T47D (cell line): ENCODE measurements at places on chromosomes 11 and 22.

DNA sequence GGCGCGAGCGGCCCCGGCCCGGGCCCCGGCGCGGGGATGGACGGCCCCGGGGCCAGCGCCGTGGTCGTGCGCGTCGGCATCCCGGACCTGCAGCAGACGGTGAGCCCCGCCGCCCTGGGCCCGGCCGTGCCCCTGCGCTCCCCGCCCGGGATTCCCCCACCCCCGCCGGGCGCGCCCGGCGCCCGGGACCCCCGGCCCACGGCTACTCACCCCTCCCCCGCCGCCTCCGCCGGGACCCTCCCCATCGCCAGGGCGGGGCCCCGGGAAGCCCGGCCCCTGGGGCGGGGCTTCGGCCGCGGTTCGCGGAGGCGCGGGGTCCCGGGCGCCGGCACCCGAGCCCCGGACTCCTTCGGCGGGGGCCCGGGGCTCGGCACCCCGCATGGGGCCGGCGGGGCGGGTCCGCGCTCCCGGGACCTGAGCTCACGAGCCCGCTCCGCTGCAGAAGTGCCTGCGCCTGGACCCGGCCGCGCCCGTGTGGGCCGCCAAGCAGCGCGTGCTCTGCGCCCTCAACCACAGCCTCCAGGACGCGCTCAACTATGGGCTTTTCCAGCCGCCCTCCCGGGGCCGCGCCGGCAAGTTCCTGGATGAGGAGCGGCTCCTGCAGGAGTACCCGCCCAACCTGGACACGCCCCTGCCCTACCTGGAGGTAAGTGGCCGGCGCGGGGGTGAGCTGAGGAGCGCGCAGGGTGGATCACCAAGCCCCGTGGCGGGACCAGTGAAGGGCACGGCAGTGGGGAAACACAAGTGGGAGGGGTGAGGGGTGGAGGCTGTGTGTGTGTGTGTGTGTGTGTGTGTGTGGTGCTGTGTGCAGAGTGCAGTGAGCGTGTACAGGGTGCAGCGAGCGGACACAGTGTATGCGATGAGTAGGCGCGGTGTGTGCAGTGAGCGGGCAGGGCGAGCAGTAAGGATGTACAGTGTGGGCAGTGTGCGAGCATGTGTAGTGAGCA lies 2.3 kb downstream of the SHANK3 start:
- DNase-seq = peak; percentile 73

- DNase-seq = no peak
These were observed 811 bp downstream of the LRRC4C start for GRCh38 chr11:41458641-41459040.

GRCh38 chr22:22397292-22397870 lies 111.2 kb downstream of the ZNF280B start:
- peak; percentile 74 for DNase-seq

- DNase-seq = no peak
These were observed 49.3 kb downstream of the FBLN1 start for GRCh38 chr22:45552017-45552411.

DNA sequence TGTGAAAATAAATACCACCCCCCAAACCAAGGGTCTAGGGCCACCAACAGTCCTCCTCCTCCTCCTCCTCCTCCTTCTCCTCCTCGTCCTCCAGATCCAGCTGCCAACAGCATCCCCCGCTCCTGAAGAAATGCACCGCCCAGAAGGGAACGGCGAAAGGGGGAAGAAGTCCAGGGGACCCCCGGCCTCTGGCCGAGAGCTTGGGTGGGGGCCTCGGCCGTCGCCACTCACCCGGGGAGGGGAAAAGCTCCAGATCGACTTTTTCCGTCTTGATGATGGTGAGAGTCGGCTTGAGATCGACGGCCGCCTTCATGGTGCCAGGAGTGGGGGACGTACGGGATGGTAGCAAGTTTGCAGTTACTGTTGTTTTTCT lies 65.7 kb downstream of the ETS1 start:
- DNase-seq = no peak
